Lower lobe of right lung (tissue), 2 donors: ENCODE measurements at places on chromosomes 11 and 22. TPM values are rescaled to one million over a fixed set of nuclear protein-coding genes. Genes with fewer than 3 reads are reported as not detected.

MMP3 gene
- not detected for total RNA-seq

E2F8 gene
- total RNA-seq = 0.95 TPM

- no peak for DNase-seq
- no peaks in the 10 kb centered on the region for H3K27me3 ChIP-seq
- no peaks in the 10 kb centered on the region for H3K4me1 ChIP-seq
- H3K4me3 ChIP-seq = no peak overlapping the region
Observed at GRCh38 chr11:130813196-130813595, 103.1 kb downstream of the SNX19 start.

DNA sequence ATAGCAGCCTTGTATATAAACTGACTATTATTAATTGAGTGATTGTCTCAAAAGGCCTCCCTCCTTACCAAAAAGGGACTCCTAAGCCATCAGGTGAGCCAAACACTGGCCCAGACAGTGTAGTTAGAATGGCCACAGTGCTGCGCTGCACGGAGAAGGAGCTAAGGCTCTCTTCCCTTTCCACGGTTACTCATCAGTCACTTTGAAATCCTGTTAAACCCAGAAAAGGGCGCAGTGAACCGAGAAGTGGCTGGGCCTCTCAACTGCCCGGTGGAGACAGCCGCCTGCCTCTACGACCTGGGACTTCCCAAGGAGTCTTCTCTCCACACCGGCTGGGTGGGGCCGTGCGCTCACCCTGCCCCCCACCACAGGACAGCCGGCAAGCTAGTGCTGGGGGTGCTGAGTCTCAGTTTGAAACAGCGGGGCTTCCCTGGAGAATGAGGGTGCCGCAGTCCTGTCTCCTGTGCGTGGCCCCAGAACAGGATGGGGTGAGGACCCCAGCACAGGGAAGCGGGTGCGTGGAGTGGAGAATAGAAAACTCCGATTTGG, 1.3 kb downstream of the MYH9 start:
- no peaks in the 10 kb centered on the region for H3K27me3 ChIP-seq
- peaks cover 59% of the 10 kb centered on the region for H3K4me1 ChIP-seq
- H3K27ac ChIP-seq = peak overlapping the region; percentile 98
- DNase-seq = peak; percentile 66
- H3K4me3 ChIP-seq = peak overlapping the region; percentile 84

DNA sequence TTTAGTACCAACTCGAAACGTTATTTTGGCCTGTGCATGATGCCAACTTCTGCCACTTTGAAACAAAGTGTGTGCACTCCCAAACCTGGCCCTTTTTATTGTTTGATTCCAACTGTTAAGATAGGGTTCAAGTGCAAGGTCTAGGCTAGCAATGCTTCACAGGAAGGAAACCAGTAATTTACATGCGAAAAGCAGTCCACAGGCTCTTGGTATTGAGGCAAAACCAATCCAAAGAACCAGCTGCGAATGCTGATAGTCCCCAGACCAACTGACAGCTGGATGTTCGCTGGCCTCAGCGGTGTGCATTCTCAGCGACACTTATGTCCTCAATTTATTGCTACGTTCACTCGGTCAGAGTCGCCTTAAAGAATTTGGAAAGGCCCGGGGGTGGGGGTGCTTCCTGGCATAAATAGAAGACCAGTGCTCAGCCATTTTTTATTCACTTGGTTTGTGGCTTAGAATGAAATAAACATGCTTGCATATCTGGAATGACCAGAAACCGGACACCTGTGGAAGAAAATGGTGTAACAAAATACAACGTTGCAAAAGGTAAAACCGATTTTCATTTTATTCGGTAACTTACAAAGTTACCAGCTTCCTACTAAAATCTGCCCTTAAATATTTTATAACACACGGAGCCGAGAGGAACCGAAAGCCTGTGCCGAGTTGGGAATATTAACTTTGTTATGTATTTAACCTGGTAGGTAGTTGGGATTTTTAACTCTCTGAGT, 1.6 kb downstream of the CPT1A start:
- H3K4me1 ChIP-seq = peaks cover 77% of the 10 kb centered on the region
- H3K36me3 ChIP-seq = peaks cover 3% of the 10 kb centered on the region
- peak overlapping the region; percentile 95 for H3K27ac ChIP-seq
- DNase-seq = no peak

GRCh38 chr22:42909363-42910058, 52.4 kb upstream of the ARFGAP3 start:
- no peak overlapping the region for H3K27ac ChIP-seq
- H3K27me3 ChIP-seq = no peaks in the 10 kb centered on the region
- peaks cover 39% of the 10 kb centered on the region for H3K36me3 ChIP-seq

DNA sequence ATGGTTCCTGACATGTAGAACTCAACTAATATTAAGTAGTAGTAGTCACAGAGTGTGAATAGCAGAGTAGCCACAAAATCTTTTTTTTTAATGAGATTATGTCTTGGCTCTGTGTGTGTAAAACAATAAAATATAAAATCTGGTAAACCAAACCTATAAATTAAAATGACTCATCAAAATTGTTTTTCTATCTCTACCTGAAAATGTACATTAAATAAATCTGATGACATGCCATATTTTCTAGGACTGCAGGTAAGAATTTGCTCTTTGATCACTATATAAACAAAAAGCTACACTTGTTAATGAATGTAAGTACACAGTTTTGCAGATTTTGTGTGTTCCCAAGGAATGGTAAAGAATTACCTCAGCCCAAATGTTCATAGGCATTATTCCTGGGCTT, 1231.5 kb downstream of the JRKL start:
- no peaks in the 10 kb centered on the region for H3K4me1 ChIP-seq
- no peak overlapping the region for H3K4me3 ChIP-seq
- H3K36me3 ChIP-seq = no peaks in the 10 kb centered on the region
- no peaks in the 10 kb centered on the region for H3K27me3 ChIP-seq
- DNase-seq = no peak

GRCh38 chr11:518463-519202, 11.6 kb upstream of the RNH1 start:
- H3K27ac ChIP-seq = peak overlapping the region; percentile 81
- H3K4me3 ChIP-seq = peak overlapping the region; percentile 46
- peaks cover 4% of the 10 kb centered on the region for H3K36me3 ChIP-seq
- H3K27me3 ChIP-seq = no peaks in the 10 kb centered on the region
- peak; percentile 95 for DNase-seq

- DNase-seq = no peak
- H3K4me3 ChIP-seq = no peak overlapping the region
- H3K27me3 ChIP-seq = no peaks in the 10 kb centered on the region
- H3K4me1 ChIP-seq = no peaks in the 10 kb centered on the region
Observed at GRCh38 chr11:88428959-88429358, 91.4 kb upstream of the CTSC start.

GRCh38 chr22:30392661-30393321, 4.0 kb upstream of the SEC14L2 start:
- H3K4me1 ChIP-seq = peaks cover 31% of the 10 kb centered on the region
- H3K4me3 ChIP-seq = no peak overlapping the region
- DNase-seq = no peak
- H3K27ac ChIP-seq = peak overlapping the region; percentile 46
- peaks cover 13% of the 10 kb centered on the region for H3K27me3 ChIP-seq

- peaks cover 35% of the 10 kb centered on the region for H3K4me1 ChIP-seq
- no peak for DNase-seq
- no peak overlapping the region for H3K4me3 ChIP-seq
- no peaks in the 10 kb centered on the region for H3K27me3 ChIP-seq
Observed at GRCh38 chr11:116833816-116834534, 3.4 kb downstream of the APOA1 start.

GRCh38 chr22:17924076-17924475, 100.3 kb downstream of the MICAL3 start:
- no peaks in the 10 kb centered on the region for H3K36me3 ChIP-seq
- no peak overlapping the region for H3K4me3 ChIP-seq
- peaks cover 64% of the 10 kb centered on the region for H3K4me1 ChIP-seq
- H3K27me3 ChIP-seq = no peaks in the 10 kb centered on the region
- no peak for DNase-seq

DNA sequence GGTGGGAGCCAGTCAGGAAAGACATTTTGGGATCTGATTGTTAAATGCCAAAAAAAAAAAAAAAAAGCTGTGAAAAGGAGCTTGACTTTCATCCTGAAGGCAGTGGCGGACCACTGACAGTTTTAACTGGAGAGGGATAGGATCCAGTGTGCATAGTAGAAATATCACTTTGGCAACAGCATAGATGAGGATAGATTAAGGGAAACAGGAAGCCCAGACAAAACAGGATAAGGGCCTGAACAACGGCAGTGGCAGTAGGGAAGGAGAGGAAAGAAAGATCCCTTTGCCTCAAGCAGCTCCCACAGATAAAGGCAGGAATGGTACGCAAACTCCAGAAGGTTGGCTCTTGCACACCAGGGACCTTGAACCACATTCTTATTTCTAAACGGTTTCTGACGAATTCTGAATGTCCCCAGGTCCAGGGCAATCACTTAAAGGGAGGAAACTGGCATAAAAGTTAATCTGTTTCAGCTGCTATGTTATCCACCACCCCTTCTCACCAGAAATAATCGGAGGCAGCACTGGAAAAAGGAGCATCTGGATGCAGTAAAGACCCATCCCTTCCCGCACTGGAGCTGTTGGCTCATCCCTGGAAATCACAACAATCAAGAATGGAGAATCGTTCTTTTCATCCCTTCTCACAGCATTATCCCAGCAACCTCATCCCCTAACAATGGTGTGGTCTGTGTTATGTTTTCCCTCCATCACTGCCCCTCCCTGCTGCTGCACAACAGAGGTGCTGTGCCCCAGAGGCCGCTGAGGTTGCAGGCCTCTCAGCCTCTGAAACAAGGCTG, 99.1 kb downstream of the GAB2 start:
- no peak overlapping the region for H3K27ac ChIP-seq
- no peak for DNase-seq
- no peaks in the 10 kb centered on the region for H3K36me3 ChIP-seq
- H3K4me3 ChIP-seq = no peak overlapping the region

- peaks cover 45% of the 10 kb centered on the region for H3K27me3 ChIP-seq
- H3K4me3 ChIP-seq = no peak overlapping the region
- H3K4me1 ChIP-seq = peaks cover 30% of the 10 kb centered on the region
- no peak overlapping the region for H3K27ac ChIP-seq
- no peak for DNase-seq
Observed at GRCh38 chr11:27703481-27703880, 3.2 kb upstream of the BDNF start.
